Activated naive CD4-positive, alpha-beta T cell treated with anti-CD3 and anti-CD28 coated beads, Interleukin-2, amount 50 U/mL, for 72 hours (primary cell): ENCODE measurements at places on chromosomes 2 and 18. TPM values are rescaled to one million over a fixed set of nuclear protein-coding genes. Genes with fewer than 3 reads are reported as not detected.

RAMP1 gene
- 0.47 TPM for total RNA-seq

PLCL1 gene
- total RNA-seq, result 1.3 TPM

SCN2A gene
- total RNA-seq, result 0.21 TPM

POTEF gene
- total RNA-seq, result not detected

UGT1A8 gene
- total RNA-seq, result not detected

LONRF2 gene
- total RNA-seq, result not detected

LOXL3 gene
- 0.20 TPM for total RNA-seq

XIRP2 gene
- total RNA-seq, result not detected

TTN gene
- total RNA-seq, result 4.3 TPM

GPR39 gene
- total RNA-seq, result not detected

TRIM43 gene
- total RNA-seq, result not detected

TCF23 gene
- not detected for total RNA-seq

FBLN7 gene
- total RNA-seq, result 25.4 TPM

CCDC141 gene
- 6.1 TPM for total RNA-seq

CXCR2 gene
- not detected for total RNA-seq

CD226 gene
- total RNA-seq, result 42.4 TPM

SH3BP4 gene
- 0.31 TPM for total RNA-seq

POLR1A gene
- total RNA-seq, result 32.8 TPM

CHRNG gene
- not detected for total RNA-seq

SP140 gene
- 75.8 TPM for total RNA-seq

MERTK gene
- total RNA-seq, result 1.1 TPM

B3GNT7 gene
- 0.43 TPM for total RNA-seq

LRP1B gene
- not detected for total RNA-seq

MYL1 gene
- not detected for total RNA-seq

LOXHD1 gene
- total RNA-seq, result 0.10 TPM

DCTN1 gene
- 97.1 TPM for total RNA-seq

CD8B2 gene
- 0.76 TPM for total RNA-seq

SETBP1 gene
- total RNA-seq, result 2.7 TPM

CHRNA1 gene
- not detected for total RNA-seq

PSTPIP2 gene
- 2.9 TPM for total RNA-seq
